ENCODE measurements at places on chromosomes 7 and 10.

GRCh38 chr7:90958647-90959046 lies 305.6 kb upstream of the FZD1 start:
- DNase-seq = no peak

- no peak for DNase-seq
Observed at GRCh38 chr10:45627412-45628048, 45.0 kb downstream of the ZFAND4 start.

DNA sequence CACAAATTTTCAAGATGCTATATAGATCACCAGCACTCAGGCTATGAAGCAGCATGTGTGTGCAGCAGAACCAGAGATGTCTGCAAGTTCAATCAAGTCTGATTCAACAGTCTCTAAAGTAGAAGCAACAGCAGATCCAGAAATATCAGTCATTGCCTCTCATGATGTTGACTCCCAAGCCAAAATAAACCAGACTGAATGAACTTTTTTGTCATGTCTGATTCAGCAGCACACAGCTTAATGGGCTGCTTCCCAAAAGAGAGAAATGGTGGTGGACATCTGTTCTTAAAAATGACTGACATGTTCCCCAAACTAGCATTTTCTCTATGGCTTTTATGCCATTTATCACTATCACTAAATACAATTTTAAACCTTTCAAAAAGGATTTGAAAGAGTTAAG lies 53.8 kb downstream of the TMEM26 start:
- no peak for DNase-seq

GRCh38 chr10:52004342-52004949 lies 305.1 kb upstream of the CSTF2T start:
- no peak for DNase-seq

GRCh38 chr7:108008240-108008639 lies 5.3 kb upstream of the LAMB1 start:
- DNase-seq = no peak

DNA sequence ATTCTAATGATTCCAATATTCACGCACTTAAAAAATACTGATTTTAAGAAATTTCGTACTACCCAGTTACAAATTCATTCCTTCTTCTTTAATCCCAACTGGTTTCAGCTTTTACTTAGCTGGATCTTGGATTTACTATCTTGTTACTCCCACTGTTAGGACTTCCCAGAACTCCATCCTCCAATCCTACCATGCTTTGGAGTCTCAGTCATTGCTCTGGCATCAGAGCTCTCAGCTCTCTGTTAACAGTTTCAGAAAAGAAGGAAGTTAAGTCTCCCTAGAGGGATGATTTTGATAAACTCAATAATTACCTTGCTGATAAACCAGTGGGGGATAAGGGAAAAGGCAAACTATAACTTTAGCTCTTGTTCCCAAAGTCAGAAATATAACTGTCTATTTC lies 9.5 kb downstream of the PPA1 start:
- no peak for DNase-seq

GRCh38 chr10:91495402-91495801 lies 85.3 kb downstream of the HECTD2 start:
- no peak for DNase-seq

GRCh38 chr7:63071396-63071795 lies 927.3 kb upstream of the ZNF722 start:
- DNase-seq = no peak

DNA sequence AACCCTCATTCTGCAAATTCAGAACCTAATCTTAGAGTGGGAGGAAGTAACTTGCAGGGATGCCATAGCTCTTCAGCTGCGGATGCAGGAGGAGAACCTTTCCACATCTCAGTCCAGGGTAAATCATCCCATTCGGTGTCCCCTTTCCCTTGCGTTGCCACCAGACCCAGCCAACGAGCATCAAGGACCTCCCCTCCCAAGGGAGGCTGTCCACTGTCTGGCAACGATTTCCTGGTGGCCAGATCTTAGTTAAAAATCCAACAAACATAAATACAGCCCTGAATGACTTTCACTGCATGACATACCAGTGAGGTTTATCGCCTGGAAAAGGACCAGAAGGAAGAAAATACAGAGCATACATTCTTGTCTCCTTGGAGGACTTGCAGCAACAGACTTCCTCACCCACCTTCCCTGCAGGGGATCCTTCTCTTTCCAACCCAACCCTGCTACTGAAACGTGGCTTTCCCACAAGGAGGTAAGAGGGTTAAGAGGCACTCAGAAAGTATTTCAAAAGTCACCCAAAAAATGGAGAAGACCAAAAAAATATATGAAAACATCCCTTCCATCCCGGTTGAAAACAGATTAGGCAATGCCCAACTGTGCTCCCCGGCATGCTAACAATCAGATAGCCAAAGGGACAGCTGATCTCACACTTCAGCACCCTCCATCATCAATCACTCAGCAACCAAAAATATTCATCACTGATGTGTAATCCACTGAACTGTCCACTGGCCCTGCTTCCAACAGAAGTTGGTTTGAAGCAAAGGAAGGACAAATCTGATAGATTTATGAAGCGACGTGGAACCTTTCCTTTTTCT lies 206.6 kb downstream of the TNS3 start:
- no peak for DNase-seq

All from CD8-positive, alpha-beta T cell (primary cell).